OCI-M1 (cell line): ENCODE measurements at places on chromosomes 7 and 10.

GRCh38 chr7:82624337-82624736 lies 180.8 kb upstream of the CACNA2D1 start:
- no peak for DNase-seq

- no peak for DNase-seq
These were observed 5.8 kb upstream of the POLM start for GRCh38 chr7:44087911-44088838.

- no peak for DNase-seq
These were observed 124.5 kb upstream of the GDF10 start for GRCh38 chr10:47175181-47176123.

DNA sequence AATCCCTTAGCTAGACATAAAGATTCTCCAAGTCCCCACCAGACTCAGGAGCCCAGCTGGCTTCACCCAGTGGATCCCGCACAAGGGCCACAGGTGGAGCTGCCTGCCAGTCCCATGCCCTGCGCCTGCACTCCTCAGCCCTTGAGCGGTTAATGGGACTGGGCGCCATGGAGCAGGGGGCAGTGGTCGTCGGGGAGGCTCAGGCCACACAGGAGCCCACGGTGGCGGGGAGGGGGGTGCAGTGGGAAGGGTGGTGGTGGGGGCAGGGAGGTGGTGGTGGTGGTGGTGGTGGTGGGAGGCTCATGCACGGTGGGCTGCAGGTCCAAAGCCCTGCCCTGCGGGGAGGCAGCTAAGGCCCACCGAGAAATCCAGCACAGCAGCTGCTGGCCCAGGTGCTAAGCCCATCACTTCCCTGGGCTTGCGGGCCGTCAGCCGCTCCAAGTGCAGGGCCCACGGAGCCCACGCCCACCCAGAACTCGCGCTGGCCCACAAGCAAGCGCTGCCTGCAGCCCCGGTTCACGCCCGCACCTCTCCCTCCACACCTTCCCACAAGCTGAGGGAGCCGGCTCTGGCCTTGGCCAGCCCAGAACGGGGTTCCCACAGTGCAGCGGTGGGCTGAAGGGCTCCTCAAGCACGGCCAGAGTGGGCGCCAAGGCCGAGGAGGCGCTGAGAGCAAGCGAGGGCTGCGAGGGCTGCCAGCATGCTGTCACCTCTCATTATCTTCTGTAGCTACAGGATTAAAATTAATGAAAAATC lies 732.5 kb upstream of the POM121L12 start:
- no peak for DNase-seq

DNA sequence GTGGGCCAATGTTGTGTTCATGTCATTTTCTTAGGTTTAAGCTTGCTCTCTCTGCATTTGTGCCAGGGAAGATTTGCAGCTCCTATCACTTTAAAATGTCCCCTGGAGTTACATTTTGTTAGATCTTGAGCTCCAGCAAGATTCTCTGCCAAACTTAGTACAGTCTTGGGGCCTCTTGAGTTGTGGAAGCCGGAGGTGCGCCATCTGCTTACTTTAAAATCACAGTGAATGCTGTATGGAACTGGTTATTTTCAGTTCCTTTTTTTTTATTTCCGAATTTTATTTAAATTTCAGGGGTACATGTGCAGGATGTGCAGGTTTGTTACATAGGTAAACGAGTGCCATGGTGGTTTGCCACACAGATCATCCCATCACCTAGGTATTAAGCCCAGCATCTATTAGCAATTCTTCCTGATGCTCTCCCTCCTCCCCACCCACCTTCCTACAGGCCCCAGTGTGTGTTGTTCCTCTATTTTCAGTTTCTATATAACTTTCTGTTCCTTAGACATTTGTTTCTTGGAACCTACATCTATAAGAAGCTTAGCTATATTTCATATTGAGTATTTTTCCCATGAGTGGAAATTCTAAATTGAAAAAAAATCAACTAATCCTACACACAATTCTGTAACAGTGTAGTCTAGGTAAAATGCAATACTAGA lies 114.4 kb upstream of the CREB5 start:
- DNase-seq: no peak

GRCh38 chr7:70694434-70694970 lies 437.4 kb upstream of the GALNT17 start:
- no peak for DNase-seq

GRCh38 chr7:151570366-151570915 lies 50.7 kb upstream of the RHEB start:
- peak; percentile 28 for DNase-seq

DNA sequence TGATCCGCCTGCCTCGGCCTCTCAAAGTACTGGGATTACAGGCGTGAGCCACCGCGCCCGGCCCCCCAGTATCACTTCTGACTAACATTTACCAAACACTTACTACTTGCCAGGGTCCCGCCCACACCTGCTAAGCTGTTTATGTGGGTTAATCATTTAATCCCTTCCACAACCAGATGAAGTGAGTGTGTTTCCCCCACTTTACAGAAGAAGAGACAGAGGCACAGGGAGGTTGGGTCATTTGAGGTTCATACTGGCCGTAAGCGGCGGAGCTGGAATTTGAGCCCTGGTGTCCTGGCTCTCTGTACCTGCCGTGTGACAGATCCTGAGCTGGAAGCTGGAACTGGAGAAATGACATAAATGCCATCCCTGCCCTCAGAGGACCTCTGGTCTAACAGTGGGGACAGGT lies 15.1 kb upstream of the VPS37D start:
- no peak for DNase-seq

DNA sequence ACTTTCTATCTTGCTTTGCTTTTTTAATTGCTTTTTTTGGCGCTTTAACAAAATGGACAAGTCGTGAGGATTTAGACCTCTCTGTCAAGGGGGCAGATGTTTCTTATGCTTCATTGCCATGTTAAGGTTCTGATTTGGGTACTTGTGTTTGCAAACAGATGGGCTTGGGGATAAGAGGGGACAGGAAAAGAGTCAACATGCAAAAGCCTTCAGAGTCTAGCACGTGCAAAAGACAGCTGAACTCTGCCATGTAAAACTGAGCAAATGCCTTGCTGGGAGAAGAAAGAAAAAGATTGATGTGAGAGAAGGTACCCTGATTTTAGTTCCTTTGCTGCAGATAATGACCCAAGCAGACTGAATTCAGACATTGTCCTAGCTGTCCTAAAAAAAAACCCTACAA lies 173.1 kb downstream of the KIAA1217 start:
- DNase-seq: no peak

DNA sequence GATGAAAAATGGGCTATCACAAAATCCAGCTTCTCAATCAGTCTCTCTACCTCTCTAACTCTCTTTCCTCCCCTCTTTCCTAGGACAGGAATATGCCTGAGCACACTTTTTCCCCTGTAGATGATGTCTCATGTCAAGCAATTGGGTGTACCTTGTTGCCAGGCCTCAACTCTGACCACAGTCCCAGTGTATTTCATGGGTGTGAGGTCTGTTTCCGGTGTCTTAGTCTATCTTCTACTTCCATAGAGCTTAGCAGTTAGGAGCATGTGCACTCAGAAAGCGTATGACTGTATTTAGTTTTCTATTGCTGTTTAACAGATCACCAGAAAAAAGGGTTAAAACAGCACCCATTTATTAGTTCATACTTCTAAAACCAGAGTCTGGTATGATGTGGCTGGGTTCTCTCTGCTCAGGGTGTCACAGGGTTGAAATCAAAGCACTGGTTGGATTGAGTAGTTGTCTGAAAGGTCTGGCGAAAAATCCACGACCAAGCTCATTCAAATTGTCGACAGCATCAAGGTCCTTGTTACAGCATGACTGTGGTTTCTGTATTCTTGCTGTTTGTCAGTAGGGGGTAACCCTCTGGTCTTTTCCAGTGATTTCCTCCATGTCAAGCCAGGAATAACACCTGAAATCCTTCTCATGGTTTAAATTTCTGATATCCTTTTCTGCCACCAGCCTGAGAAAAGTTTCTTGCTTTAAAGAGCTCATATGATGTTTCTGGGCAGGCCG lies 130.0 kb downstream of the THSD7A start:
- DNase-seq: no peak

DNA sequence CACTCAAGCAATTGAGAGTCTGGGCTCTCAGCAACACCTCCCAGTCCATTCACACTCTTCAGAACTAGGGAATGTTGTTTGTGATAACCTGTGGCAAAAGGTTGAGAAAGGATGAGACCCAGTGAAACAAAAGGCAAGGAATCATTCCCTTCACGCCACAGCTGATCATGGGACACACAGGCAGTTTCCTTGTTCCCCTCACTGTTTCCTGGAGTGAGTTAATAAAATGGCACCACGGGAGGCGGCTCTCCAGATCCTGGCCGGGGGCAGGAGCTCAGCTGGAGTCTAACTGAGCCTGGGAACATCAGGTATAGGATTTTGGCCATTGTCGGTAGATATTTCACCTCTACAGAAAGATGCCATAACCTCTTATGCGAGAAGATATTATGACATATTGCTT lies 107.3 kb upstream of the FAM171A1 start:
- DNase-seq: no peak

GRCh38 chr7:157785486-157786186 lies 448.8 kb downstream of the DNAJB6 start:
- DNase-seq: no peak

- DNase-seq: no peak
These were observed 7.5 kb downstream of the SAMD9L start for GRCh38 chr7:93140582-93141191.
